ENCODE measurements at places on chromosomes 7 and 10.
A peak's percentile ranks its signal among the peaks of the same experiment; 100 is the strongest.

GRCh38 chr10:48400129-48400849 is 93.8 kb downstream of the MAPK8 start:
- DNase-seq, result no peak

DNA sequence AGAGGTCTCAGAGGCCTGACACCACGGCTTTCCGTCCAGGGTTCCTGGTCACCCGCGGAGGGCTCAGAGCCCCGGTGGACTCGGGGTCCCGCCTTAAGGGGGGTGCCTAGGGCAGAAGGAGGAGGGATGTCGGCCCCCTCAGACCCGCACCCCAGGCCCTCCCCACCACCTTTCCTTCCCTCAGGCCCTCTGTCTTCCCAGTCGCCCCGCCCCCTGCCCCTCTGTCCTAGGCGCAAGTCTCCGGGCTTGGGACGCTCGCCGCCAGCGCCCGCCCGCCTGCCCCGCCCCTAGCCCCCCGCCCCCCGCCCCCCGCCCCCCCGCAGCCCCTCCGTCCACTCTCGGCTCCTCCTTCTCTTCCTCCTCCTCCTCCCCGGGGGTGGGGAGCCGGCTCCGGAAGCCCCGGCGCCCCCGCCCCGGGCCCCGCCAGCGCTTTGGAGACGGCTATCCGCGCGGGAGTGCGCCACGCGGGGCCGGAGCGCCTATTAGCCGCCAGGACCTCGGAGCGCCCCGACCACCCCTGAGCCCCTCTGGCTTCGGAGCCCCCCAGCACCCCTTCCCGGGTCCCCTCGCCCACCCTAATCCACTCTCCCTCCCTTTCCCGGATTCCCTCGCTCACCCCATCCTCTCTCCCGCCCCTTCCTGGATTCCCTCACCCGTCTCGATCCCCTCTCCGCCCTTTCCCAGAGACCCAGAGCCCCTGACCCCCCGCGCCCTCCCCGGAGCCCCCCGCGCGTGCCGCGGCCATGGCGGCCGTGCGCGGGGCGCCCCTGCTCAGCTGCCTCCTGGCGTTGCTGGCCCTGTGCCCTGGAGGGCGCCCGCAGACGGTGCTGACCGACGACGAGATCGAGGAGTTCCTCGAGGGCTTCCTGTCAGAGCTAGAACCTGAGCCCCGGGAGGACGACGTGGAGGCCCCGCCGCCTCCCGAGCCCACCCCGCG is at the start of gene AEBP1:
AEBP1 (plus strand) TSS at position 423 of the 937 bp plus-strand sequence; CDS start at position 744, 321 bp downstream.
- DNase-seq, result peak; percentile 75

- no peak for DNase-seq
These were observed 119.7 kb upstream of the FAM3C start for GRCh38 chr7:121515630-121516401.

GRCh38 chr10:80611481-80612185 is 73.9 kb downstream of the SH2D4B start:
- no peak for DNase-seq

DNA sequence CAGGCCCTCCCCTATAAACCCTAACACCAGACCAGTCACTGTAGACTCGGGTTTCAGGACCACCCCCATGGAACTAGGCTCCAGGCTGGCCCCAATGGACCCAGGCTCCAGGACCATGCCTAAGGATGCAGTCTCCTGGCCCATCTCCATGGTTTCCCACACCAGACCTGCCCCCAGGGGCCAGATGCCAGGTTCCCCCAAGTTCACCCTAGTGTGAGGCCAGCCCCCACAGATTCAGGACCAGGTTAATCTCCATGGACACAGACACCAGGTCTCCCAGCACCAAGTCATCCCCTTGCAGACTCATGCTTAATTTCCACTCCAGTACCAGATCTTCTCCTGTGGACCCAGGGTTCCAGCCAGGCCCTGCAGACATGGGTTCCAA is 103.8 kb upstream of the LANCL2 start:
- no peak for DNase-seq

Data from D341Med (cell line).